Amniotic stem cell (primary cell): ENCODE measurements at places on chromosomes 1 and 21.

DNA sequence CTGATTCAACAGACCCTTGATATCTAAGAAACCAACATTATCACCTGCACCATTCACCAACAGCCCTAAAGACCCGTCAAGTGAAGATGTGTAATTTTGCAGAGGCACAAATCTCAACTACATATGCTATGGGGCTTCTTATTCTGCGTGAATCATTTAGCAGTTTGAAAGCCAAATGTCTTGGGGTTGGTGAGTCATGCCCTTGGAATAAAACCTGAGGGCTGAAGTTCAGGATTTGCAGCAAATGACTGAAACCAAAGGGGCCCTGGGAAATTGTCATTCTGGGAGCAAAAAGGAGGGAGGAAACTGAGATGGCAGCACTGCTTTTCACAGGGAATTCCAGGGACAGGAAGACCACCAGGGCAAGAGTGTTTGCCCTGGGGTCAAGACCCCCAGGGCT, 79.2 kb upstream of the TNR start:
- no peak for DNase-seq

DNA sequence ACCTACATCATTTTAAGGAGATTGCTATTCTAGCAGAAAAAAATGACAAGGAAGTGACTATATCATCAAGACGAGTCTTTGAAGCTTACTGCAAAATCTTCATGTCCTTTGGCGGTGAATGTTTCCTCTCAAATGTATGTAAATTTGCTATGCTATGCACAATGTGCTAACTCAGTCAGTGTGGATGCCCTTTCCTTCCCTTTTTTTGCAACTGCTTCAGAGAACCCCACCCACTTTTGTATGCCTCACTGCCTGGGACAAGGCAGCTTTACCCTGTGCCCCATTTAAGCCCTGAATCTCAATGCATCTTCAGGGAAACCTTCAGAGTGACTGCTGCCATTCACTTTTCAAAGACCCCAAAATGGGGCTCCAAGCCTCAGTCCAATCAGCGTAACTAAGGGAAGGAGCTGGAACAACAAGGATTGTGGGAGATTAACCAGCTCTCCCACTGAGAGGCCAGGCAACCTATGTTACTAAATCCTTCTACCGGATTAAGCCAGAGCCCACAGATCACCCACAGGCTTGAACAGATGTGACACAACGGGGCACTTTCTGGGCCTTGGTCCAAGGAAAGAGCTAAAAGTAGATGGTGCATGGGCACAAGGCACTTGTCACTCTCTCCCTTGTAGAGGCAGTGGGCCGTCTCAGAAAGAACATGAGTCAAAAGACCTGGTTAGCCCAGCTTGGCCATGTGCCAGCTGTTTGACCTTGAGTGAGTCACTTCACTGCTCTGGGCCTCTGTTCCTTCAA, 154.4 kb downstream of the PLPP3 start:
- DNase-seq: no peak

- DNase-seq: no peak
Observed at GRCh38 chr1:213138391-213138790, 87.3 kb downstream of the RPS6KC1 start.

GRCh38 chr1:173048621-173049321, 2.0 kb downstream of the TNFSF18 start:
- DNase-seq: no peak

DNA sequence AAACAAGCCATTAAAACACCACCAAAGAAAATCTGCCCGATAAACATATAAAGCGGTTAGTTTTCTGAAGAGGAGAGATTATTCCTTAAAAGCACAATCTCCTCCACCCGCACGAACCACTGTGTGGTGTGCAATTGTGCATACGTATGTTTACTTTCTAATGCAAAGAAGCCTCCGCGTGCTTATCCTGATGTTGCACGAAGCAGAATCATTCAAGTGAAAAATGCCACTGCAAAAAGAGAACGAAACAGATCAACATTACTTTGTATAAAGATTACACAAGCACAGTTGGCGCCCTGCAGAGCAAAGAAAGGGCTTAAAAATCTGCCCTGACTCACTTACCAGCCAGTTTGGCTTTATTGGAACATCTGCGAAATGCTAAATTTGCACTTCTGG, 166.8 kb downstream of the ZNF281 start:
- no peak for DNase-seq

DNA sequence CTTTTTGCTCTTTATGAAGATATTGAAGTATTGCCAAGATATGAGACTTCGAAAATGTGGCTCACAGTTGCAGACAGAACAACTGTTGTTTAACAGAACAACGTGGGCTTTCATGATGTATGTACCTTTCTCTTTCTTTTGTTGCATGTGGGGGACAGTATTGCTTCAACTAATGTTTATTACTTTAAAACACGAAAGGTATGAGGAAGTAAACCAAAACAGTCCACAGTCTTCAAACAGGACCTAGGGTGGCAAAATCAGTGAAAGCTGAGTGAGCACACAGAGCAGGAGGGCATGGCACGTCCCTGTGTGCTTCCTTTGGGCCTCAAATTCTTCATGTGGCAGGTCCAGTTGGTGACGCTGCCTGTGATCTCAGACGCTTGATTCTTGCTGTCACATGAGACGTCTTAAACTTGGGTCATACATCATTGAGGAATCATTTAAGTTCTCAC, 7.8 kb upstream of the CHAF1B start:
- DNase-seq: no peak

GRCh38 chr1:100720751-100721150, 1.2 kb downstream of the VCAM1 start:
- no peak for DNase-seq

GRCh38 chr1:235503403-235504121, 690 bp downstream of the B3GALNT2 start:
- no peak for DNase-seq
